ENCODE measurements at places on chromosomes 1 and 21. TPM values are rescaled to one million over a fixed set of nuclear protein-coding genes. Genes with fewer than 3 reads are reported as not detected.

PTGER3 gene
- total RNA-seq: 3.8 TPM

DNA sequence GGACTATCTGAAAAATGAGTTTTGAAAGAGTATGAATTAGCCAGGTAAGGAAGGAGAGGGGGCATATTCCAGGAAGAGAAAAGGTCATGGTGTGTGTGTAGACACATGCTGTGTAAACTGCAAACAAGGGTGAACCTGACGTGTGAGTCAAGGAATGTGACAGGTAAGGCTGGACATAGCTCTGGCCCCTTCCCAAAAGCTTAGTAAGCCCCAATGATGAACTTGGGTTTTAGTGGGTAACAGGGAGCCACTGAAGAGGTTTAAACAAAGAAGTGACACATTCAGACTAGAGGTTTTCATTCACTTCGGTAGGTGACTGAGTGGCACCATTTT lies 36.7 kb downstream of the EGLN1 start:
- no peak for ATAC-seq

GRCh38 chr1:188782220-188782841 lies 1695.3 kb downstream of the BRINP3 start:
- peak; percentile 44 for ATAC-seq

DNA sequence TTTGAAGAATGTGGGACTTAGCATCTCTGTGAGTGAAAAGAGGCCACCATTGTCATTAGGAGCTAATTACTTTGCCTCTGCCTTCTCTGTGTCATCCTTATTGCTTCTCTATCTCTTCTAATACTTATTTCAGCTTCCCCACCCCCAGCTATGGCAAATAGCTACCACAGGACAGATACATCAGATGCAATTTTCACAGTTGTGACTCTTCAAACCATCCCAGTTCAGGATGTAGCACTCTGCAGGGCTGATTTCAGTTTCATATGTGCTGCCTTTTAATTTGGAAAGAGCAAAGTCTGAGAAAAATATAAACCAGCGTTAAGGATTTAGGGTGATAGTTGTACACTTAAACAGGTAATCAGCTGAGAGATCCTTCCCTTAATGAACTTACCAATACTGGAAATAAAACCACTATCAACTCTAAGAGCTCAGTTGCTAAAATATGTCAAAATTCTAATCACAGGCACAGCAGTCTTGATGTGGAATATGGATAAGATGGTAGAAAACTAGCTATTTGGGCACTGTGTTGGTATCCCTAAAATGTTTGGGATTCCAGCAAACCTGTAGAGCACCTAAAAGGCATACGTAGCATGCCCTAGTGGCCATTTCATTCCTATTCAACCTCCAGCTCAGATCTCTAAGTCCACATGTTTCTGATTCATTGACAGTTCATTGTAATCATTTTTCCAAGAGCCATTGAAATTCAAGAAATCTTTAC lies 148.4 kb downstream of the SYT2 start:
- ATAC-seq: no peak

All from motor neuron (in vitro differentiated cells).